Amygdala (tissue), 56 donors: ENCODE measurements at places on chromosomes 2 and 18.

GRCh38 chr2:72527424-72527823 lies 298.4 kb downstream of the EXOC6B start:
- no peak for DNase-seq

DNA sequence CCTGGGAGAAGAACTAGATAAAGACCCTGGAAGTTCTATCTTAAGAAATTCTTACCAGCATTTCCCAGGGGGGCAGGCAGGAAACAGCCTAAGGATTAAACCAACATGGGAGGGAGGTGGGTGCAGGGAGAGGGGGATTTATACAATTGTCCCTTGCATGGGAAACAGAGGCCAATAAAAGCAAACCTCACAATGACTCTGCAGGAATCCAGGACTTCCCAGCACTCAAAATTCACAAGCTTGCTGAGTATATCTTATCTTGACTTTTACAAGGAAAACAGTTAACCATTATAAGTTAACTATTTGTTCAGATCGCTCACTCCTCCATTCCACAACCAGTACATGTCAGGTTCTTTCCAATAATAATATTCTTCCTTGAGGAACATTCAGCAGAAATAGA lies 241.3 kb downstream of the MREG start:
- DNase-seq: no peak

DNA sequence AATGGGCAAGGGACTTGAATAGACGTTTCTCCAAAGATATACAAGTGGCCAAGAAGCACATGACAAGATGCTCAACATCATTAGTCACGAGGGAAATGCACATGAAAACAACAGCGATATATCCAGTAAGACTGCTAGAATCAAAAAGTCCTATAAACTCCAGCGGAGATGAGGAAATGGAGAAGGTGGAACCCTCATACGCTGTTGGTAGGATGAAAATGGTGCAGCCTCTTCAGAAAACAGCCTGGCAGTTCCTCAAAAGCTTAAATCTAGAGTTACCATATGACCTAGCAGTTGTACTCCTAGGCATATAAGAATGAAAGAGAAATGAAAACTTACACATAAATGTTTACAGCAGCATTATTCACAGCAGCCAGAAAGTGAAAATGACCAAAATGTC lies 48.1 kb downstream of the HPCAL1 start:
- DNase-seq: no peak

DNA sequence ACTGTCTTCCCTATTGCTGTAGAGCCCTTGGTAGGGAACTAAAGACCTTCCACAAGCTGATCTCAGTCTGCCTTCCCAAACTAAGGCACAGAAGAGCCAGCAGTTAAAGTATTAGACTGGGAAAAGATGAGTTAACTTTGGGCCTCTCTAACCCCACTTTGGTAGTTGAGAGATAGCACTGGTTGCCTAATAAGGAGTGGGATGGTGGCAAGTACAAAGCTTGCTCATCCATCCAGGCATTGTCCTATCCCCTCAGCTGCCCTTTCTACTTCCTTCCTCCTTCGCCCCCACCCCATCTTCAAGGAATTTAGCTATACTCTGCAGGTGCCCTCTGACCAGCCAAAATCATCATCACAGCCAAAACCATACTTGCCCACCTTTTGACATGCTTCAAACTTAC lies 22.2 kb upstream of the AFTPH start:
- DNase-seq: no peak

- DNase-seq: no peak
Observed at GRCh38 chr2:240362216-240362755, 73.2 kb upstream of the GPC1 start.

DNA sequence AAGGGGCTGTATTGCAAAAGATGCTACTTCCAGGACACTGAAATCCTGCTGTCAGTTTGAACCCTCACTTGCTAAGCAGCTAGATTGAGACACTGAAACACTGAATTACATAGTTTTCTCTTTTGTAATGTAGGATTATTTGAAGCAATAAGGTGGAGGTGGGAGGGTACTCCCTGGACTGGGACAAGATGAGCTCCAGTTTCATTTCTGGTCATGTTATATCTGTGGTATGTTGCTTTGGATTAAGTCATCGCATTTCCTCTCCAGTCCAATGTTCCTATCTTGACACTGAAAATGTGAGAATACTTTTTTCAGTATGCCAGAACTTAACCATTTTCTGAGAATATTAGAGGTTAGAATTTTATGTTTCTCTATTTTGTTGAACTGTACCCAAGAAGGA lies 426.2 kb upstream of the MEX3C start:
- no peak for DNase-seq

- DNase-seq: peak; percentile 8
Observed at GRCh38 chr2:121828281-121828731, 72.9 kb downstream of the TSN start.

- no peak for DNase-seq
Observed at GRCh38 chr18:47422524-47422923, 171.1 kb upstream of the SKOR2 start.

- DNase-seq: no peak
Observed at GRCh38 chr2:138504546-138505235, 3.1 kb downstream of the SPOPL start.

GRCh38 chr2:96828436-96828835 lies 12.4 kb downstream of the CNNM3 start:
- DNase-seq: no peak

- DNase-seq: no peak
Observed at GRCh38 chr2:96693286-96694200, 46.3 kb downstream of the LMAN2L start.

- no peak for DNase-seq
Observed at GRCh38 chr2:124267794-124268193, 242.7 kb downstream of the CNTNAP5 start.

DNA sequence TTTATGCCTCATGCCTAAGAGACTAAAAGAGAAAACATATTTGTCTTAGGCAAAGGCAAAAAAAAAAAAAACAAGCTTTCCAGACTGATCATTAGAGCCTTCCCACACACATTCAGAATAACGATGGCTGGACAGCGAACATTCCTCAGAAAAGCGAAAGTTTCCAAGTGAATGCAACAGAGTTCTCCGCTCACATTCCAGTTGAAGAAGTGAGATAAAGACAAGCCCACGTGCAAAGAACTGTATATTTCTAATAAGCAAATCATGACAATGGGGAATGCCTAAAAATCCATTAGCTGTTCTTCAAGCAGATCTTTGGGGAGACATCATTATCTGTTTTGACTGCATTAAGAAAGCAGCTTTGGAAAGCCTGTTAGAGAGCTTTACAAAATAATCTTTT lies 347.9 kb downstream of the METTL4 start:
- DNase-seq: no peak

GRCh38 chr2:53130441-53130943 lies 637.1 kb upstream of the CHAC2 start:
- DNase-seq: no peak

DNA sequence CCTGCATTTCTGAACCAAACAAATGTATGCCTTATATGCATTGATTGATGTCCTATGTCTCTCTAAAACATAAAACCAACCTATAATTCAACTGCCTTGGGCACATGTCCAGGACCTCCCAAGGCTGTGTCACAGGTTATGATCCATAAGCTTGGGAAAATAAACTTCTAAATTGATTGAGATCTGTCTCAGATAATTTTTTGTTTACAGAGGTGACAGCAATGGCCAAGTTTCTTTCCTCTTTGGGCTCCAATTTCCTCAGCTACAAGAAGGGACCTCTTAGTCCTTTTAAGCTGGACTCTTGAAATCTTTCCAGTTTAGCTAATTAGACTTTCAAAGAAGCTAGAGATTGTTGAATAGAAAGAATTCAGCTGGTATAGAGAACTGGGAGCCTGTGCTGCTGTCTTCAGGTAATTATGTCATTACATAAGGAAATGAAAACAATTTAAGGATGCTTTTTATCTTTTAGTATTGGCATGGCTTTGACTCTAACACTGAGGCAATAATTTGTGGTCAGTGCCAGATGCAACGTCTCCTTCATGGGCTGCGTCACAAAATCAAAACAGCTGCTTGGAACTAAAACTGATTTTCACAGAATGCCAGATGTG lies 412.1 kb upstream of the TRIB2 start:
- DNase-seq: no peak

DNA sequence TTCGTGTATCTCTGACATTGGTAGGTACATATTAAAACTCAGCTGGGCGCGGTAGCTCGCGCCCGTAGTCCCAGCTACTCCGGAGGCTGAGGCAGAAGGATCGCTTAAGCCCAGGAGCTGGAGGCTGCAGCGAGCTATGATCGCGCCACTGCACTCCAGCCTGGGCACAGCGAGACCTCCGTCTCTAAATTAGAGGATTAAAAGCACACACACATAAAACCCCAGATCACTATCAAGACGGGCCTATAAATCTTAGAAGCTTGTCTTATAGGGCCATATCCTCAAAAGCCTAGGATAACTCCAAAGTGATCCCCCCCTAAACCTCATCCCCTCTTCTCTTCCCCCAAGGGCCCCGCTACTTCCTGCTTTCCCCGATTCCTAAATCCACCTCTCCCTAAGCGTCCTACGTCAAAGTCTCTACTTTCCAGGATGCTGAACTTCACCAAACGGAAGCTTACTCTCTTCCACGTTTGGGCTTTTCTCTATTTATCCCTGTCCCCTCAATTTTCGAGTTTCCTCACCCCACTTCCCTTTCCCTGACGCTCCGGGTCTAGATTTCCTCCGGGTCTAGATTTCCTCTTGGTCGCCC lies 707 bp downstream of the KRCC1 start:
- no peak for DNase-seq

- DNase-seq: no peak
Observed at GRCh38 chr2:35035883-35036282, 1319.7 kb upstream of the CRIM1 start.

GRCh38 chr2:8376603-8377410 lies 305.0 kb upstream of the ID2 start:
- DNase-seq: no peak

DNA sequence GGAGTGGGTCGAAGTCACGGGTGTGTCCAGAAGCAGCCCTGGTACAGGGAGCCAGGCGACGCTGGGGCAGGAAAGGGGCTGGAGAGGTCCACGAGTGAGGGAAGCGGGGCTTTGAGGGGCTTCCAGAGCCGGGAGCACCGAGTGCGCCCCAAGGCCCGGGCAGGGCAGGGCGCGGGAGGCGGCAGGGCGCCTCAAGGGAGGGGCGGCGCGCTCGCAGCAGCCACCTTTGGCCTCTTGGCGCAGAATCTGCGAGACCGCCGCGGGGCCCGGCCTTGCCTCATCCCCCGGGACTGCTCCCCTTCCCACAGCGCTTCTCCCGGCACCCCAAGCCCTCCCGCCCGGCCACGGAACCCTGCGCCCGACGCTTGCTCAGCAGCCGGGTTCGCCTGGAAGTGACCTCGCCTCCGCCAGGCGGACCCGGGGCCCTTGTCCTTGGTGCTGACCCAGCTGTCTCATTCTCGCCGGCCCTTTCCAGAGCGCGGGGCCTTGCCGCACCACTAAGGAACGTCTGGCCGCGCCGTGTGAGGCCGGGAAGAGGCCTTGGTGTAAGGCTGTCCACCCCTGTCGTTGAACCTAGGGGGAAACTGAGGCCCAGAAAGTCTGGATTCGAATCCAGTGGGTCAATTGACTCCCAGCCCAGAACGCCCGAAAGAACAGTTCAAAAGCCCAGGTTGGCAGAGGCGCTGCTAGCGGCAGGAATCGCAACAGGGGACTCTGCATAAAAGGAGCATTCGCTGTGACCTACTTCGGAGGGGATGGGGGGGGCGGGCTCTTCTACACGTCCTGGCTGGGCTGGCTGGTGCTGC lies 584 bp upstream of the DNER start:
- DNase-seq: peak; percentile 49

DNA sequence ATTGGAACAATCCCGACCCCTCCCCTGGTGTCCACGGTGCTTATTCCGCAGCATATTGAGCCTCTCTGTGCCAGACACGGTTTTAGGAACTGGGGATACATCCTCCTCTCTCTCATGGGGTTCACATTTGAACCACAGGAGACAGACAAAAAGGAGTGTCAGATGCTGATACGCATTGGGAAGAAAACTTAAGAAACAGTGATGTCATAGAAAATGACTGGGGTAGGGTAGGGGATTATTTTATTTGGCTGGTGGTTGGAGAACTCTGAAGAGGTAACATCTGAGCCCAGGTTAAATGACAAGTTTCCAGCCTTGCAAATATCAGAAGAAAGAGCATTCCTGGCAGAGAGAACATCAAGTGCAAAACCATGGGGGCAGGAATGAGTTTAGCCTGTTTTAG lies 344.5 kb downstream of the DPP10 start:
- DNase-seq: no peak

DNA sequence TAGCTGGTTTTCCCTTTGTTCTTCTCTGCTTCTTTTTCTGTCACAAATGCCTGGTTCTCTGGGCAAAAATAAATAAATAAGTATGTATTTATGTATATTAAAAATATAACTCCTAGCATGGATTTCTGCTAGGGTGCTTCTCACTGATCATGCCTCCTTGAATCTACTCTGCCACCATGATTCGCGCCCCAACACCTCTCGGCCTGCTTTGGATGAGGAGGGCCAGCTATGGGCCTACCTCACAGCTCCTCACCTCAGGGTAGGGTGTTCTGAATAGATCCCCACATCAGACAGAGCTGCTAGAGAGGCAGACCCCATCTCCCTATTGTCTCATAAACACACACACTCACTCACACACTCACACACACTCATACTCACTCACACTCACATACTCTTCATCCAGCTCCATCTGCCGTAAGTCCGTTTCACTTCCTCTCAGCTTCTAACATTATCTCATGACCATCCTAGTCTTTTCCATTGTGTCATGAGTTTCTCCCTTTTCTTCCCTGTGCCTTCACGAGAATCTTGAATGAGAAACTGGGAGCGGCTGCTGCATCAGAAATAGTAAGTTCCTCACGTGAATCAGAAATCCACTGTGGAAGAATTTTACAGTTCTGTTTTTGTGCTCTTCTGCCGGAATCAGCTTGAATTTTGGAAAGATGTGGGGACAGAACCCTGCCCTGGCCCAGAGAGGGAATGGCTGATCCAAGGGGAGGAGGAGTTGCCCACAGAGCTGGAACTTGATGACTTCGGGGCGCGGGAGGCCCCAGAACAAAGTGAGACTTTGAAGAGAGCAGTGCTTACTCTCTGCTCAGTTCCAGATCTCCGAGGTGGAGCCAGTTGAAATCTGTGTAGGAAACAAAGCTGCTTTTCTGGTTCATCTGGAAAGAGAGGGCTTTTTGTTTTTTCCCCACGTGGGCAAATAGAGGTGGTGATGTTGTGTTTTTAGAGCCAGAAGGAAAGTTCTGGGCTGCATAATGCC lies 20.9 kb downstream of the ANXA4 start:
- peak; percentile 40 for DNase-seq
